ENCODE measurements at places on chromosomes 4 and X.

GRCh38 chrX:42755815-42756214 lies 22.1 kb downstream of the PPP1R2C start:
- DNase-seq, result no peak

- no peak for DNase-seq
Measured at GRCh38 chrX:154737136-154737535, 13.7 kb downstream of the GAB3 start.

- DNase-seq, result no peak
Measured at GRCh38 chr4:2286904-2287593, 25.1 kb upstream of the MXD4 start.

DNA sequence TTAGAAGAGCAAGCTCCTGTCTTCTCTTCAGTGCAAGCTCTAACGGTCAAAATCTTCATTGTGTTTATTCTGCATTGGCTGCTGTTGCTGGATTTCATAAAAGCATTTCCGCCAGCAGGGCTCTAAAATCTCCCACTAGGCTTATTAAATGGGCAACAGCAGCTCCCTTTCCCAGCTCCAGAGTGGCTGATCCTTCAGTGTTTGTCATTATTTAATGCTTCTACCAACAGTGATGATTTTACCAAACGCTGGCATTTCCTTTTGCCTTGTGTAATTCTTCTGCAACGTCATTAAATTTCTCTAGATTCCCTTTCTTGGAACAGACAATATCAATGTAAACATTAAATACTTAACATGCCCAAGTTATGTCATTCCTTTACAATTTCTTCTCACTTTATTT lies 20.1 kb downstream of the SLC7A11 start:
- no peak for DNase-seq

- no peak for DNase-seq
Measured at GRCh38 chr4:37821953-37822605, 4.4 kb upstream of the PGM2 start.

- no peak for DNase-seq
Measured at GRCh38 chr4:125115476-125115875, 199.3 kb upstream of the FAT4 start.

GRCh38 chr4:182969651-182970279 lies 52.6 kb upstream of the DCTD start:
- DNase-seq, result no peak

- no peak for DNase-seq
Measured at GRCh38 chrX:51931566-51932150, 38.2 kb downstream of the MAGED1 start.

DNA sequence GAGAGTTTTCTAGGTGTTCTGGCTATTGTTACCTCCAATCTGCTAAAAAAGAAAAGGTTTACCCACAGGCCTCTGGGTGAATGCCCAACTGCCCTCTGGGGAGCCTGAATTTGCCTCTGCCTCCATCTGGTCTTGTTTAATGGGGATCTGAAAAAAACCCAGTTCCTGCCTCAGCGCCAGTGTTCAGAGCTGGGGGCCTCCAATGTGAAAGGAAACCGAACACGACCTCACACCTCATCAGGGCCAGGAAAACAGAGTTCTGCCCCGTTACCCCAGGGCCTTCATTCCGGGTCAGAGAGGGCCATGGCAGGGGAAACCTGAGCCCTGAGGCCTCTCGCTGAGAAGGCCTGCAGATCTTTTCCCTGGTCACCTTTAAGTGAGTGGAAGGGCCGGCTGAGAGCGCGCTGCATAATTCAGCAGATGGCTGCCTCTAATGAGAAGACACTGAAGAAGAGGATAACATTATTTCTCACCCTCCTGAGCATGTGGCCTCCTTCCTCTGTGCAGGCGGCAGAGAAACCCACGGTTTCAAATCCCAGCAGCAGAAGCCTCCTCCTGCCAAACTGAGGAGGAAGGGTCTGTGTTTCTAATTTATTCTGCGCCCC lies 6.8 kb downstream of the SEPTIN6 start:
- DNase-seq, result no peak

GRCh38 chrX:116272322-116272721 lies 101.8 kb downstream of the AGTR2 start:
- DNase-seq, result no peak

DNA sequence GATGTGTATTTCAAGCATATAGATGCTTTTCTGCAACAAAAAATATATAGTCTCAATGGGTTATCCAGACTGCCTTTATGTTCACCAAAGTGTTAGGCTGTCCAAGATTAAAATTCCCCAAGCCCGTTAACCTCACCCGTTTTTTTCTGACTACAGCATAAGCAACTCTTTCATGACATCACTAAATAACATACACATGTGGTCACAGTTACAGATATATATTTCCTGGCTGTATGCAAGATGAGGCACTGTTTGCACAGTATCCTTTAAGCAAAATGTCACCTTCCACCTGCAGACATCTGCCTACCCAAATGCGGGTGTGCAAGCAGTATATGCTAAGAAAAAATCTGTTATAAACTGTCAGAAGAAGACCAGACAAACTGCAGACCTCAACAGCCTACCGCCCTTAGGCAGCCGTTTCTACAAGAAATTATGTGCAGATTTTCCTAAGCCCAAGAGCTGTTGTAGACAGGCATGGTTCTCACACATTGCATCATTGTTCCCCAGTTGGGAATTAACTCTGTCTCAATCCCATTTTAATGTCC lies 183.1 kb upstream of the MXRA5 start:
- no peak for DNase-seq

DNA sequence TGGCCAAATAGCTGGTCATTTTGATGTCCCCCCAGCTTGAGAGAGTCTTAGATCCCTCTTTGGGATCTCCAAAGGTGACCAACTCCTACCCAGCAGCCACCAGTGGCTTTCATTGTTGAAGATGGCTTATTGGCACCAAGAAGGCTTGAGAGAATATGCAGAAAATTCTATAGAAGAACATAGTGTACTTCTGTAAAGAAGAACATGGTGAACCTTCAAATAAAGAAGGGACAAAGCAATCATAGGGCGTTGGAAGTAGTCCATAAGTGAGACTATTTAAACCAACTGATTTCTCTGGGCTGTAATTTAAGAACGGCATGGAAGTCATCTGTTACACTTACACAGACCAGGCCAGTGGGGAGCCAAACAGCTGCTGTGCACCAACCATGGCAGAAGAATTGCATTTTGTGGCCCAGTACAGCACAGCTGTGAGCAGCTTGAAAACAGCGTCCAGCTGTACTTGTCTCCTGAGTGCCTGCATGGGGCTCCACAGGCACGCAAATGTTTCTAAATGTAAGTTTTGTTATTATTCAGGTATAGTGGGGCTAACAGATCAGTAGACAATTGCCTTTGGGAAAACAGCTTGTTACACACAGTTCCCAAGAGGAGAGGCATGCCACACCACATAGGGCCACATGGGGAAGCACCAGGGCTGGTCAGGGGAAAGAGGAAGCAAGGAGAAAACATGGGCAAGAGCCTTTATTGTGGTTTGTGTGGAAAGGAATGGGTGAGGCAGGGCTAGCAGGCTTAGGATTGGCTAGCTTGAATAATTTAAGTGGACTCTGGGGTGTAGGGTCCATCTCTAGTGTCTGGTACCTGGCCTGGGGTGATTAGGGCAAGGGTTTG lies 125.0 kb downstream of the ARHGAP6 start:
- DNase-seq, result no peak

DNA sequence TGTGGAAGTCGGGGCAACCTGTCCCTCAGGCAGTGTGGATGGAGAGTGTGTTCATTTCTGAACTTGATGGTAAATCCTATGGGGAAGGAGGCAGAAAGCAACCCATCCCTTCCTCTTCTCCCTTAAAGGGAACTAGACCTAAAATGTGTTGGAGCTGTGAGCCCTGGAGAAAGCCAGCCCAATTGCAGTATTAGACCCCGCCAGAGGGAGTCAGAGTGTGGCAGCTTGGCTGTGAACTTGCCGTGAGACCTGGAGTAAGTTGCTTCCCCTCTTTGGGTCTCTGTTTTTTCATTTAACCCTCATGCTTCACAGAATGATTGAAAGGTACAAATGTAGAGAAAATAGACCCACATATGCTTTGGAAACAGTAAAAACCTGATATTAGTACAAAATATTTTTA lies 108.7 kb upstream of the PAK3 start:
- no peak for DNase-seq

DNA sequence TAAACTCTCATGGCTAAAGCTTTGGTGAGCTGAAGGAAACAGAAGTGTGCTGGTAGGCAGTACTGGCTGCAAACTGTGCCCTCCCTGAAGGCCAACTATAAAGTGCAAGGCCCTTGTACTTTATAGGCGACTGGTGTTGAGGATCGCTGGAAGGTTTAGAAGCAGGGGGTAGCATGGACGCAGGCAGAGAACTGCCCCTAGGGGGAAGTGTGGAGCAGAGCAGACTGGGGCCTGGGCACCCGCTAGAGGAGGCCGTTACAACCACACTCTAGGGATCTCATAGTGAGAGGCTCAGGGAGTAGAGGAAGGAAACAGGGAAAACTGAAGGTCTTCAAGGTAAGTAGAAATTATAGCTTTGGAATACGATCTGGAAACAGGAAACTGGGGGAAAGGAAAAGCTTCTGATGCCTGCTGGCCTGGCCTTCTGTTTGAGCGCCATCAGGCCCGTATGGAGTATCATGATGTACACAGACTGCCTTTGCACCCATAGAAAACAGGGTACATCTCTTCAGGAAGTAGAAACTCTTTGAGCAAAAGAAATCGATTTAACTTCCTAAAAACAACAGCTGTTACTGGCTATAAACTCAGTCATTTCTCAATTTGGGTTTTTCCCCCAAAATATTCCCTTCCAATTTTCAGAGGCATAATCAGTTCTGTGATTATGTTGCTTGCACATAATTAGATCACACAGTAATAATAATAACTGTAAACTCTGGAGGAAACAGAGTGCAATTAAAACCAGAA lies 23.9 kb upstream of the TMSB4X start:
- DNase-seq, result no peak

- DNase-seq, result peak; percentile 4
Measured at GRCh38 chrX:134990801-134991481, at the start of gene SMIM10. SMIM10 (plus strand) TSS chrX:134990991; CDS start chrX:134991096, 105 bp downstream.

GRCh38 chr4:139986689-139987501 lies 167.1 kb downstream of the MAML3 start:
- DNase-seq, result no peak

GRCh38 chr4:169730564-169730963 lies 27.2 kb downstream of the HPF1 start:
- no peak for DNase-seq

DNA sequence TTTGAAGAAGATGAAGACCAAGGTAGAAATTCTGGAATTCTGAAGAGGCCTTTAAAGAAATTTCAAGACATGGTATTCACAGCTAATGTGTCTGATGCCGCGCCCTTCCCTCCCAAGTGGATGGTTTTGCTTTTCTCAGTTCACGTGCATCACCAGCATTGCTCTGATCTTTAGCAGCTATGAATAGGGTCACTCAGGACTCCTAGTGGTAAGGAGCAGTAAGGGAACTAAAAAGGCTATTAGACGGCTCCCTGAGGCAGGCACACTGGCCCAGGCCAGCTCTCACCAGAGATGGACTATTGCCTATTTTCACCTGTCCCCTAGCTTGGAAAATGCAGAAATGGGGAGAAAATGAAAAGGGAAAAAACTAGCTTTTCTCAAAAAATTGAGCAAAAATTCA lies 447.5 kb upstream of the RASGEF1B start:
- no peak for DNase-seq

DNA sequence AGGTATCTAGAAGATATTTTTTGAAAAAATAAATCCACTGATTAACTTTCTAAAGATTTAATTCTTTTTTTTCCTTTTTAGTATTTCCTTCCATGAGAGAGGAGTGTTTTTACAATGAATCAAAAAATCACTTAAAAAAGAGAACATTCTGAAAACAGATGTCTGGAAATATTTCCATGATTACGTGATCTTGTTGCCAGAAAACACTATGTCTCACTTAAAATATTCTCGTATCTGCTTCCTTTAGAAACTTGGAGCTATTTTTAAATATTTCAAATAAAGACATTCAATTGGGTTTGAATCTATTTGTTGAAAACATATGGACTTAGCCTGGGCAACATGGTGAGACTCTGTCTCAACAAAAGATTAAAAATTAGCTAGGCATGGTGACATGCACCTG lies 232.8 kb upstream of the RASGEF1B start:
- no peak for DNase-seq

GRCh38 chrX:119899125-119899524 lies 3.4 kb downstream of the AKAP14 start:
- no peak for DNase-seq

DNA sequence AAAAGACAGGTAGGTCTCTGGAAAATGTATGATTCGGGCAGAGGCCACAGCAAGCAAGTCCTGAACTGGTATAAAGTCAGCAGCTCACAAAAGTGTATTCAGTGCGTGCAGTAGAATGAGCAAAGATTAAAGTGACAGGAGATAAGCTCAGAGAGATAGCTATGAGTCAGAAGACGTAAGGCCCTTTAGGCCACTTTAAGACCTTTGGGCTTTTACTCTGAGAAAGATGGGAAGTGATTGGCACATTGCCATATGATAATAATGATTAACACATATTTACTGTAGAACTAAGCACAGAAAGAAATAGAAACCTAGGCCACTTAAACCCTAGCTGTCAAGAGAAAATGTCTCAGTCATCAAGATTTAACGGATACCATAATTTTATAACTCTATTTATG lies 51.7 kb downstream of the TBCK start:
- no peak for DNase-seq

- DNase-seq, result no peak
Measured at GRCh38 chr4:172985552-172985951, 183.1 kb upstream of the GALNT7 start.

GRCh38 chrX:110732266-110732665 lies 63.4 kb downstream of the CHRDL1 start:
- no peak for DNase-seq

GRCh38 chrX:110286106-110286505 lies 31.8 kb downstream of the AMMECR1 start:
- DNase-seq, result no peak

DNA sequence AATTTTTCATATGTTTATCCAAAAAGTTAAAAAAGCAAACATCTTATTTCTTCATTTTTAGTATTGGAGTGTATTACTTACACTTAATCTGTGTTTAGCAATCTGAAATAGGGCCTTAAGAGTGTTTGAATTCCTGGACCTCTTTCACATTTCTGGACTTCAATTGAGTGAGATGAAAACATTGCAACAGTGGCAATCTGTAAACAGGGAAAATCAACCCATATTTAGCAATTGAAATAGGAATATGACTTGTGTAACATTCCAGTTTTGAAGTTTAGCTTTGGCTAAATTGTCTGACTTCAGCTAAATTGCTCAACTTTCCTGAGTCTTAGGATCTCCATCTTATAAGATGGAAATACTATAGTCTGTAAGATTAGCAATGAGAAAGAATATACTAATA lies 34.6 kb upstream of the FHL1 start:
- DNase-seq, result no peak

- DNase-seq, result no peak
Measured at GRCh38 chr4:98919996-98920395, 8.9 kb downstream of the EIF4E start.

DNA sequence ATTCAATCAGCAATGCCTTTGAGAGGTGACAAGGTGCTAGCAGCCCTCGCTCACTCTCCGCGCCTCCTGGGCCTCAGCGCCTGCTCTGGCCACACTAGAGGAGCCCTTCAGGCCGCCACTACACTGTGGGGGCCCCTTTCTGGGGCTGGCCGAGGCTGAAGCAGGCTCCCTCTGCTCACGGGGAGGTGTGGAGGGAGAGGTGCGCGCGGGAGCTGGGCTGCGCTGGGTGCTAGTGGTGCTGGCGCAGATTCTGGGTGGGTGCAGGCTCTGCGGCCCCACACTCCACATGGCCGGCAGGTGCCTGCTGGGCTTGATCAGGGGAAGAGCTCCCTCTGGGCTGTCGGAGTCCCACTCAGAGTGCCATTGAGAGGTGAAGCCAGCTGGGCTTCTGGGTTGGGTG lies 351.0 kb downstream of the GASK1B start:
- DNase-seq, result no peak
